ENCODE measurements at places on chromosomes 7 and 10. TPM values are rescaled to one million over a fixed set of nuclear protein-coding genes. Genes with fewer than 3 reads are reported as not detected.

GRCh38 chr7:4210821-4211220 lies 471.3 kb upstream of the FOXK1 start:
- no peak for DNase-seq

The HOGA1 gene
- 11.7 TPM for total RNA-seq

The ARID5B gene
- total RNA-seq: 102 TPM

The CH25H gene
- 18.5 TPM for total RNA-seq

Measured in omental fat pad (tissue), 4 donors.